ENCODE measurements at places on chromosomes 4 and X.

GRCh38 chr4:11404431-11404830 lies 24.3 kb downstream of the HS3ST1 start:
- DNase-seq = no peak

GRCh38 chrX:6383488-6383887 lies 151.4 kb downstream of the VCX3A start:
- DNase-seq = no peak

DNA sequence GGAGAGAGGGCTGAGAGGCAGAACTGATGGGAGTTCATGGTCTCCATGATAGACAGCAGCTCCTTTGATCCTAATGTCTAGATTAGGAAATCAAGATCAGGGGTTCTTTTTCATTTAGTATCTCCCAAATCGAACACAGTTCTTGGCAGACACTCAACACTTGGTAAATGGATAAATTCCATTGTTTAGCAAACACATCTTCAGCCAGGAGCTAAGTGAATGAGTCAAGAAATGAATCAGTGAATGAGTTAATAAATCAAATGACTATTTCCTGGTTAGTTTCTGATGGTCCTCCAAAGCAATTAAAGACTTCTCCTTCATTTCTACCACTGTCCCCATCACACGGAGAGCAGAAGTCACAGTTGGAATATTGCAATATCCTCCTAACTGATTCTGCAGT lies 120.0 kb upstream of the SHISA3 start:
- DNase-seq = no peak

DNA sequence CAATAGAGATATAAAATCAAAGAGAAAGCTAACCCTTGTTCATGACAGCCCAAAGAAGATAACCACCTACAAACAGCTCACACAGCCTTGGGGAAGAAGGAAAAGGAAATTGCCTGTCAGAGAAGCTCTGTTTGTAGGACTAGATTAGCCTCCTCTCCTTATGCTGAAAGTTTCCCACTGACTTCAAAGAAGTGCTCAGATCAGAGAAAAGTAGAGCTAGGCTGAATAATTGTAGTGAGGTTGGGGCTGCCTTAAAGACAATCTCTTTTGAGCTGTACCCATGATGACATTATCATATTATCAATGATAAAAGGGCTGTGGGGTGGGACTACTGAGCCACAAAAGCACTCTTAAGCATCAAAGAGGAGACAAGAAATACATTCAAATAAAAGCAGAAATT lies 223.0 kb upstream of the GALNT7 start:
- no peak for DNase-seq

DNA sequence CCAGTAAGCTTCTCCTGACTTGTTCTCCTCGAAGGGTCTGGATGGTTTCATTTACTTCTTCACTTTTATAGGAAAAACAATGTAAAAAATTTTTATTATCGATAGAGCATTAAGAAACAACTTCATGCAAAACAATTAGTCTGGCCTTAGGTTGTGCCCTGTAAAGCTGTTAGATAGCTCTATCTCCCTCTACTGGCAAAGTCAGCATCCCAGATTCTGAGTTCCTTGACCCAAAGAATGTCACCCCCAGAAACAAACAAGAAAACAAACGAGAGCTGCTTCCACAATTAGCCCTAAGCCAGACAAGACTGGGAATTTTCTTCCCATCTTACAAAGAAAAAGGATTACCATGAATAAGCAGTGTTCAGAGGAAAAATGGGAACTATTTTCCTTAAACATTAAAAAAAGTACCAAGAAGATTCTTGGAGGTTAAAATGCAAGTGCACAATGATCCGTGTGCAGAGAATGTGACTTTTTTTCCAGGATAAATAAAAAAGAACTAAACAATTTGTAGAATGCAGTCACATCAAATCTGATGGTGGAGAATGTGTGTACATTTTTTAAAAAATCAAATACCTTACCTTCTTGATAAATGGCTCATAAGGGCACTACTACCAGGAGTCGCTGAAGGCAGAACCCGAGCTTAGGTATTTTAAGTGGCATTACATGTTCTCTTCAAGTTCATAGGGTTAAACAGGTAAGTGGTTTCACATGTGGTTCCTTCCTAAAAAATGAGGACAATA lies 293.2 kb downstream of the FBXO8 start:
- DNase-seq = no peak

DNA sequence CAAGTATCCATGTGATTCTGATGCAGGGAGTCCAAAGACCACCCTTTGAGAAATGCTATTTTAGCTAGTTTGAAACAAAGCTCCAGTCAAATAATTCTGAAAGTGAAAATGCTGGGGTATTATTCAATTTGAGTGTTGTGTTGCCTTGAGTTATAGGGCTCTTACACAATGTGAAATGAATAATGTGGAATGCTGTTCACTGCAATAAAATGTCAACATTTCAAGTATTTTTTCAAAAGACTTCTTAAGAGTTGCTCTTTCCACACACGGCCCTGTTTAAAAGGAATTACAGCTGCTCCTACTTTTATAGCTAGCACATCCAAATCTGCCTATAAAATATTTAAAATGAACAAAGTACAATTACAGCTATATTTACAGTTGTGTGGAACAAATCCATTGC lies 27.5 kb upstream of the PLS3 start:
- no peak for DNase-seq

- no peak for DNase-seq
Observed at GRCh38 chr4:120865985-120866384, 56.5 kb downstream of the PRDM5 start.

DNA sequence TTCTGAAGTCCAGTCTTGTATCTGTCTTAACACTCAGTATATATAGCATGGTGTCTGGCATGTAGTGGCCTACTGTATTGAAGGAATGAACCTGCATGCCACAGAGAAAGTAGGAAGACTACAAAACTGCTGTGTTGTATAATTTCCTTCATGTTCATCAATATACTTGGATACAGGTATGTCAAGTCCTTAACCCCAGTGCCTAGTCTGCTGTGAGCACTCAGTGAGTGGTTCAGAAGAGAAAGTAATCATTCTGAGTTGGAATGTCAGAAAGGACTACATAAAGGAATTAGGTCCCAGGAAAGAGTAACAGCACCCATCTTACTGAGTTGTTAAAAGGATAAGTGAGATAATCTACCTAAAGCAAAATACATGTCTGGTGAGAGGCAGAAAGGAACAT lies 32.0 kb downstream of the ABCE1 start:
- no peak for DNase-seq

All from muscle of arm (tissue), 14 donors.